Activated T-cell treated with anti-CD3 and anti-CD28 coated beads, Interleukin-2, amount 50 U/mL, for 48 hours (primary cell): ENCODE measurements at places on chromosomes 13 and 19.

DNA sequence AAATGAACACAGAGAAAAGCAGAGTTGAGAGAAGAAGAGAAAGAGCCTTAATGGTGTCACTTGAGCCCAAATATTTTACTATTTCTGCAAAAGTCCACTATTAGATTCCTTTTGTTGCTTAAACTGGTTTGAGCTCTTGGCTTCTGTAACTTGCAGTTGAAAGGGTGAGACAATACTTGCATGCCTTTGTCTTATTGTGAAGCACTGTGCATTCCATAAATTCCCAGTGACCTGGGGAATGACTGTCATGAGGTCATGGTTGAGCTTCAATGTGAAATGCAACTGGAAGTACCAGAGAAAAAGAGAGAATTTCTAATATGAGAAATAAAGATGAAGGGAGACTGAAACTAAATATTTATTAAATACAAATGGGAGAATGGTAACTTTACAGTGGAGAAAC lies 310.9 kb downstream of the TDRD3 start:
- DNase-seq = no peak

- no peak for DNase-seq
Observed at GRCh38 chr19:41933693-41934426, 5.6 kb upstream of the ERFL start.

GRCh38 chr13:28313579-28313978 lies 175.2 kb downstream of the PAN3 start:
- DNase-seq = peak; percentile 24

DNA sequence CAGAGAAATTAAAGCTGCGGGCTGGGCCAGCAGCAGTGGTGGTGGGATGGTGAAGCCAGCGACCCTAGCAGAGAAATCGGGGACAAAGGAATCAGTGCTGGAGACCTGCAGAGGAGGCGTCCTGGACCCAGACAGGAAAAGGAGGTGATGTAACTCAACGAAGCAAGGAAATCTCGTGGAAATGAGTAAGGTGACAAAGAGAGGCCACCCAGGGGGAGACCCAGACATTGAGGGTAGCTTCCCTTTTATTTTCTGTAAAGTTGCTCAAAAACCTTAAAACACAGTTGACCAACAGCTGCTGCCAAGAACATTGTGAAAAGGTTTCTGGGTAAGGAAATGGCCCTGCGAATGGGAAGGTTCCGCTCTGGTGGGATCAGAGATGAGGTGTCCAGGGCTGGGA lies 13.3 kb upstream of the RETN start:
- no peak for DNase-seq

- DNase-seq = no peak
Observed at GRCh38 chr19:44777715-44778347, at the start of gene CBLC. TSS of gene CBLC (plus strand) at chr19:44777890. CDS start at chr19:44777932, 42 bp downstream.

DNA sequence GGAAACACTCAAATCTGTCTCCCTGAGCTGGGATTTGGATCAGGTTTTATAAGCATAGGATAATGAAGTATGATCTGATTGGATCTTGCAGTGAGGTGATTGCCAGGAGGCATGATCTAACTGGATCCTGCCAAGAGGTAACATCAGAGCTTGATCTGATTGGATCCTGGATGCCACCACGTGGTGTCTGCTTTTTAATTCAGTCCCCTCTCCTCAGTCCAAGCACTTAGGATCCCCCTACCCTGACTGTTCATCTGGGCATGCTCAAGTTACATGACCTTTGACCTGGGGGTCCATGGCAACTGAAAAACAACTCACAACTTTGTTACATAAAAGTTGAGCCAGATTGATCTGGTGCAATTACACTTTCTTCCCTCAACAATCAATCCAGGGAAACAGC lies 47.5 kb upstream of the LSM14A start:
- no peak for DNase-seq

DNA sequence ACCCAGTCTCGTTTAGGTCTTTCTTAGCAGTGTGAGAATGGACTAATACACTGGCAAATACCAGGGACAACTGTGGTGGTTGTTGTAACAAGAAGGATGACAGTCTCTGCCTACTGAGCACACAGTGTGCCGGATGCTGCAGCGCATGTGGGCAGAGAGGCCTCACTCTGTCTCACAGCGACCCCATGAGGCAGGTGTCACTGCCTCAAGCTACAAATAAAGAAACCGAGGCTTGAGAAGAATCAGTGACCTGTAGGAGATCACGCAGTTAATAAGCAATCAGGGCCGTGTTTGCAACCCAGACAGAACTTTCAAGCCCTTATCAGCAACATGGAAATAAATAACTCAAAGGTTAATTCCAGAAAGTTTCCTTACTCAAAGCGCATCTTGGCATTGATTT lies 40.5 kb upstream of the GAS6 start:
- DNase-seq = no peak

DNA sequence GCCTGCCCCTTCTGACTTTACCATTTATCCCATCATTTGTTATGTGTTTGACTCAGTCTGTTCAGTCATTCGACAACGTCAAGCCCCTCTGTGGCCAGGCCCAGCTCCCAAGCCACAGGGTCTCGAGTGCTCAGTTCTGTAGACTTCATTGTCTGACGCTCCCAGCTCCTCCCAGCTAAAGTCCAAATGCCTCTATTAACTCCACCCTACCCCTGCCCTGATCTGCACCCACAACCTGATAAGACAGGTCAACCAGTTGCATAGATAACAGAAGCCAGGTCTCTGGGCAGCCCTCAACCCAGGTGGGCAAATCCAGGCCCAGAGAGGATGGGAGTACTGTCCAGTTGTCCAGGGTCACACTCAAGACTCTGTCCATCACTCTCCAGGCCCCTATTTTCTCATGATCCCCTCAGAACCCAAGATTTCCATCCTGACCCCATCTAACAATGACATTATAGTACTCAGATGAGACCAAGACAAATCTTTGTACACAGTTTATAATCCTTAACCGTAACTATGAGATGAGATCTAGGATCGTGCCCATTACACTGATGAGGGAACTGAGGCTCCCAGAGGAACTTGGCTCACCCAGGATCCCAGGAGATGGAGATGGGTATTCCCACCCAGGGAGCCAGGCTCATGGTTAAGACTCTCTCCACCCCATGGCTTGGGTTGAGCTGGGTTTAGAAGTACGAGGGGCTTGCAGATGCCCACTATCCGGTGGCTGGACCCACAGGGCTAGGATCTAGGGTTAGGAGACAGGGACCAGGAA lies 1.1 kb downstream of the TM6SF2 start:
- DNase-seq = no peak

- no peak for DNase-seq
Observed at GRCh38 chr13:98486412-98486811, 90.5 kb downstream of the STK24 start.

DNA sequence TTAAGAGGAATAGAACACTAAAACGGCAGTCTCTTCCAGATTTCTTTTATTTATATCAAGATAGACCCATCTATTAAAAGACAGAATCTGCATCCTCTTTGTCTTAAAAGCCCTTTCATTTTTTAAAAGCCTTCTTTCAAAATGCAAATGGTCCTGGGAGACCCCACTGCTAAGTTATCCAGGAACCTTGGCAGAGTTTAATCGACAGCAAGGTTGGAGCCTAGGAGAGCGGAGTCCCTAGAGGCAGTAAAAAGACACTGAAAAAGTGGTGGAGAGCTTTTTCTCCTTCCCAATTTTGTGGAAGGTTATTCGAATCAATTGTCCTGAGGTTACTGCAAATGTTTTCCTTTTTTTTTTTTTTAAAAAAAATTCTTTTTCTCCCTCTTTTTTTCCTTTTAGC lies 294.7 kb downstream of the NALCN start:
- no peak for DNase-seq

DNA sequence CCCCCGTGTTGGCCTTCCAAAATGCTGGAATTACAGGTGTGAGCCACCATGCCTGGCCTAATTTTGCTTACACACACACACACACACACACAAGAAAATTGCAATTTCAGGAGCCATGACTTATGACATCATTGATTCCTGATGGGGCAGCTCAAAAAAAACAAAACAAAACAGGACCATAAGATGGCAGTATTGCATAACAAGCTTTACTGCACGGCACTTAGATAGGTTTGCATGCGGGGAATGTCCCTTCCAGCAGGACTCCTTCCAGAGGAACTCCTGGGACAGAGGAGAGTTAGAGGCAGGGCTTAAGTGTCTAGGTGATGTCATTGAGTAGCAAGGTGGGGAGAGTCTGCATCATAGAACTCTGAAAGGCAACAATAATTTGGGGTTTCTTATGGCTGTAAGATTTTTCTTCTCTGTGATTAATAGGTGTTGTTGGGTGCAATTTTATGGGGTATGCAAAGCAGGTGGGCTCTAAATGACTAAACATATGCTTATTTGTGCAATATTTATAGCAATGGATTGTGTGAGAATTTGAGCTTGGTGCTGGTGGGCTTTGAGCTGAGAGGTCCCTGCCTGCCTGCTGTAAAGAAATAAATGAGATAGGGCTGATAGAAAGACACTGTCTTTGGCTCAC lies 9.0 kb upstream of the ACSBG2 start:
- DNase-seq = peak; percentile 20

- DNase-seq = no peak
Observed at GRCh38 chr13:98450539-98451111, 126.3 kb downstream of the STK24 start.

GRCh38 chr13:32491028-32491427 lies 47.6 kb downstream of the N4BP2L2 start:
- no peak for DNase-seq

DNA sequence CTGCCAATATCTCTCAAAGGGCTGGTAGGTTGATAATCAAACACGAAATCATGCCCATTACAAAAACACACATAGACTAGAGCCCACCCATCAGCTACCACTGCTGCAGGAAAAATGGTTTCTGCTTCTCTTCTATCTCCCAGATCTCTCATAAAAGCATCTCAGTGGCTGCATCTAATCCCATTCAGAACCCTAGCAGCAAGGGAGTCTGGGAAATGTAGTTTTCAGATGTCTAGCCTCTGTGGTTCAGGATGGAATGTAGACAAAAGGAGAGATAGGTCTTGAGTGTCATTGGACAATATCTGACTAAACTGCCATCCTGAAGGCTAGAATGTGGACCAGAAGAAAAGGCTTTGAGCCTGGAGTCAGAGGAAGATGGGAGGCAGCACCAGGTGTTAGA lies 32.1 kb downstream of the RDH8 start:
- DNase-seq = no peak

DNA sequence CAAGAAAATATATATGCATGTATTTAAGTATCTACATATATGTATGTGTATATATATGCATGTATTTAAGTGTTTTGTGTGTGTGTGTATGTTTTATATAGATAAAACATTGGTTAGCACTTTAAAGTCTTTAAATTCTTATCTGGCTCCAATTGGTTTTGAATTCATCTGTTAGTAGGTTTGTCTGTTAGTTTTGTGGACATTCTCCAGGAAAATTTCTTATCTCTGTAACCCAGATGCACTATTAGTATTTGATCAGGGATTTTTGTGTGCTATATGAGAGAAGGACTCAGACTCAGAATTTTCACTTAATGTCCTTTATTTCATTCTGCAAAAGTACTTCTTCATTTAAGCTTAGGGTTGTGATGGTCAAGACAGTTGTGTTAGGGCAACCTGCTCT lies 103.1 kb downstream of the ITGBL1 start:
- no peak for DNase-seq

- DNase-seq = no peak
Observed at GRCh38 chr13:66853564-66853963, 376.6 kb downstream of the PCDH9 start.

DNA sequence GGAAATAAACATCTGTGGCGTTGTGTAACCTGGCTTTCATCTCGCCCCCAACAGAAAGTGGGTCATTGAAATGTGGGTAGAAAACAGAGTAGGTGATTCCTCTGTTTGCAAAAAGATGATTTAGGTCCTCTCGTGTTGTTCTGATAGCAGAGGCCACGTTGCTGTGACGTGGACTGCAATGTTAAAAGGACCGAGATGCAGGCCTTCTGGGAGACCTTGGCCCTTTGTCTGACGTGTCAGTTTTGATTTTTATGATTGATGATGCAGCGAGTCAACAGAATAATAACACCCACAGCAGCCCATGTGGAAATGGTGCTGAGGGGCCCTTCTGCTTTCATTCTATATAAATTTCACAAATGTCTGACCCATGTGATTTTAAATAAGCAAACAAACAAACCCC lies 68.9 kb downstream of the FGF9 start:
- DNase-seq = no peak

- DNase-seq = no peak
Observed at GRCh38 chr19:42419309-42419708, 7.9 kb downstream of the LIPE start.

GRCh38 chr13:60351326-60351725 lies 45.7 kb upstream of the TDRD3 start:
- no peak for DNase-seq

DNA sequence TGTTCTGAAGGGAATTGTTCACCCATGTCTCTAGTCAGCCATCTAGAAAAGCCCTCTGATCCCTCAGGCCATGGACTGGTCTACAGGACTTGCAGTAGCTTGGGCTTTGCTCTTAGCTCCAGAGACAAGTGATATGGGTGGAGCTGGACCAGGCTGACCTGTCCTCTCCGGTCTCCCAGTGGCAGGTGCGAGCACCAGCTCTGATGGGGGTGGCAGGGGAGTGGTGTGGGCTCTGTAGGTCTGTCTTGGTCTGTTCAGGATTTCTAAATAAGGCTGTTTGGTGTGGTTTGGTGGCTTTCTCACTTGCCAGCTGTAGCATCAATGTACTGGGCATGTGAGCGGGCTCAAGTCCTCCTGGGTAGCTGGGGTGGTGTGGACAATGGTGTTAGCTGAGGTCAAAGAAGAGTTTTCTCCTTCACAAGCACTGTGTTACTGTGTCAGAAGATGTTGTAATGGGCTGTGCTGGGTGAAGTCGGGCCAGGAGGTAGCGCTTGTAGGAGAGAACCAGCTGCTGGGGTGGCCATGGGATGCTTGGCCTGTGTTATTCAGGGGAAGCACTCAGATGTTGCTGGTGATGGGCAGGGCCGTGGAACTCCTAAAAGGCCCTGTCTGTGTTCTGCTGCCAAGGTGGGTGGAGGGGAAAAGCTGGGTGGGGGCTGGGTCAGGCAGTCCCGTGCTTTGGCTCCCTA lies 16.9 kb downstream of the GPC6 start:
- DNase-seq = no peak

DNA sequence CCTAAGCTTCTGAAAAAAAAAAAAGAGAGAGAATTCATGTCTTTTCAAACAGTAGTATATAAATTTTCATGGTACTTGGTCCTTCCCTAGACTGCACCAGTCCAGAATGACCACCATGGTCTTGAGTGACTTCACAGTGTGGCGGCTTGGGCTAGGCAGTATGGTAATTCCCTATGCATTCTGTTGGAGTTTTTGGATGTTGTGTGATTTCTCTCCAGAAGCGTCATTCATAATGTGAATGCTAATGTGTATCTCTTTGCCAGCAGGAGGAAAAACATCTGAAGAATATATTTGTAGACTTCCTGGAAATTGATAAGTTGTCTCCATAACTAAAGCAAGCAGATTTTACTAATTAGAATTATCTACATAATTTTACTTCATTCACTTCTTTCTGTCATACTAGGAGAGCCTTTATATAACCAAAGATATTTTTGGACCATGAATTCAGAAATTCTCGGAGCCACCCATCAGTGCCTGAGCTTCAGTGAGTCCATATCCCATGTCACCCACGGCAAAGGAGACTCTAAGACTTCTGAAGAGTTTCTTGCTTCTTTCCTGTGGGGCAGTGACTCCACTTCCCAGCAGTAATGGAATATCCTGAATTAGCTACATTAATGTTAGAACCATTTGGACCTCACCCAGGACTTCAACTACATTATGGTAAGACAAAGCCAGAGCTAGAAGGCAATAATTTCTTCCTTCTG lies 8.4 kb downstream of the STARD13 start:
- DNase-seq = no peak
